ENCODE measurements at places on chromosomes 7 and 10.

GRCh38 chr10:101940916-101941315 is 97.3 kb upstream of the KCNIP2 start:
- peak; percentile 8 for DNase-seq

- no peak for DNase-seq
Measured at GRCh38 chr10:46226900-46227558, 59.8 kb upstream of the ANTXRL start.

GRCh38 chr10:132965411-132966057 is 23.2 kb upstream of the CFAP46 start:
- no peak for DNase-seq

DNA sequence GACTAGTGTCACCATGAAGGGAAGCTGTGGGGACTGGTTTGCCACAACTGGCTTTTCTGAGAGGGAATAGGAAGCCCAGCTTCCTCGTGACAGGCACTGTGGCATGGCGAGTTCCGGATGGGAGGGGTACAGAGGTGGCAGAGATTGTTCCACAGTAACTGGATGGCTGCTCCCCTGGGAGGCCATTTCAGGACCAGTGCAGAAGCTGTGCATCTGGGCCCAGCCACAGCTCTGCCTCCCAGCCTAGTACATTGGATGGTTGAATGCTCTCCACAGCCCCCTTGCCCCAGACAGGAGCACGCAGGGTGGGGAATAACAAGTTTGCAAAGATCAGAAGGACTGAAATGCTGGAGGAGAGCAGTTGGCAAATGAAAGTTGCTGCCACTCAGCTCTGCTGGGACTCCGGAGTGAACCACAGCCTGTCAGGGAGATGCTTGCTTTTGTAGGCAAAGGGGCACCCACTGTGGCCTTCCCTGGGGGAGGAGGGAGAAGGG is 51.8 kb downstream of the GSDME start:
- no peak for DNase-seq

DNA sequence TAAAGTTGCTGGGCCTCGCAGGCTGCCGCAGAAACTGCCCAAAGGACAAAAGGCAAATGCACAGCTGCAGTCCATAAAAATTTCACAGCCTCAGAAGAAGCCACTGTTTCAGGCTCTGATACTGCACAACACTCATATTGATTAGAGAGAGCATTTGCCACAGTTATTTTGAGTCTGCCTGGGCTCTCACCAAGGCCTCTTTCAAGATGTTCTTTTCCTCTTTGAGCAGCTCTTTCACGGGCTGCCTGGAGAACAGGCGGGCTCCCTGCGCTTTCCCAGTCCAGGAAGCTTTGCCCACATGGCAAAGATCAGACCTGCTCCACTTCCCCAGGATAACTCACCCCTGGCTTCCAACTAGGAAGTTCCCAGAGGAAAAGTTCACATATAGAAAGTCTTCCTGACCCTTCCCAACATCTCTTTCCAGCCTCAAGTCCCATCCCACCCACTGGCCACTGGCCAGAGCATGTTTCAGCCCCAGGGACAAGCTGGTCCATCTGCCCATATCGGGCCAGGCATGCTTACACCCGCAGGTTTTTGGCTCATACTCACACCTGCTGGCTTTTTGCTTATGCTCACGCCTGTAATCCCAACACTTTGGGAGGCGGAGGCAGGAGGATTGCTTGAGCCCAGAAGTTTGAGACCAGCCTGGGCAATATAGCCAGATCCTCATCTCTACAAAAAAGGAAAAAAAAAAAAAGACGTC is 3.3 kb downstream of the SLIT1 start:
- no peak for DNase-seq

DNA sequence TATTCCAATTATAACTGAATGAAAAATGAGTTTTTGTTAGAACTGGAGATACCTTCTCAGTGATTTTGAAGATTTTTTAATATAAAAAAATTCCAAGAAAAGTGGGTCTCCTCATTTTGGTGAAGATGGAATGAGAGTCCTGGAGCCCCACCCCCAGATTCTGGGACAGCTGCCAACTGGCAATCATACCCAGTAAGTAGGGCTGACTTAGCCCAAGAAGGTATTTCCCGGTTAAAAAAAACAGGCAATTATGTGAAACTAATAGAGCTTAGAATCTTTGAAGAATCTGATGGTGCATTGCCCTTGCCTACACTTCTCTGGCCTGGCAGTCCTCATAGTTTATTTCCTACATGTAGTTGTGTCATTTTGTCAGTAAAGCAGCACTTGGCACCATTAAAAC is 52.8 kb upstream of the VWDE start:
- DNase-seq = no peak

GRCh38 chr10:5585517-5586206 is 60.9 kb downstream of the CALML3 start:
- peak; percentile 77 for DNase-seq

DNA sequence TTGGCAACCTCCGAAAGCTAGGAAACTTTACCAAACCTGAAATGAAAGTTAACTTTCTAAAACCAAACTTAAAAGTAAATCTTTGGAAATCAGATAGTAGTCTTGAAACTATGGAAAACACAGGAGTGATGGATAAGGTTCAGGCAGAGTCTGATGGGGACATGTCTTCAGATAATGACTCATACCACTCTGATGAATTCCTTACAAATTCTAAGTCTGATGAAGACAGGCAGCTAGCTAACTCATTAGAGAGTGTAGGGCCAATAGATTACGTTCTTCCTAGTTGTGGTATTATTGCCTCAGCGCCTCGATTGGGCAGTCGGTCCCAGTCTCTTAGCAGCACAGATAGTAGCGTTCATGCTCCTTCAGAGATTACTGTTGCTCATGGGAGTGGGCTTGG is 45.9 kb downstream of the MCMBP start:
- DNase-seq = no peak

GRCh38 chr10:103766751-103767505 is 88.4 kb downstream of the SH3PXD2A start:
- no peak for DNase-seq
